ENCODE measurements at places on chromosomes 3 and 15.

DNA sequence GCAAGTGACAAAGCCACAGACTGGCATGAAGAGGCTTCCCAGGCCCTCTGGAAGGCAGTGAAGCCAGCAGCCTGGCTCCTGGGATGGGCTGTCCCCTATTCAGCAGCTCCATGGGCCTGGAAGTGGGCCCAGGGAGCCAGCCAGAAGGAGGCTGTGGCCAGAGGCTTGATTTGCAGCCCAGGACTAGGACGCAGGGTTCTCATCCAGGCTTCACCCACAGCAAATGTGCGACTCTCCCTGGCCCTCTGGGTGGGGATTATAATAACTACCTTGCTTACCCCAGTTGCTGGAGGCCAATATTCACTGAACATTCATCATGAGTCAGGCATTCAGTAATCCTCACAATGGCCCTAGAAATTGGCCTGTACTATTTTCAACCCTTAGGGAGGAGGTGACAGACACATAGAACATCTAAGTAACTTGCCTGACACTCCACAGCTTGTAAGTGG is 24.6 kb upstream of the SRP14 start:
- DNase-seq = no peak

GRCh38 chr3:192042116-192042515 is 581.2 kb downstream of the PYDC2 start:
- no peak for DNase-seq

- DNase-seq = no peak
These were observed 30.8 kb downstream of the CCDC13 start for GRCh38 chr3:42742259-42742658.

DNA sequence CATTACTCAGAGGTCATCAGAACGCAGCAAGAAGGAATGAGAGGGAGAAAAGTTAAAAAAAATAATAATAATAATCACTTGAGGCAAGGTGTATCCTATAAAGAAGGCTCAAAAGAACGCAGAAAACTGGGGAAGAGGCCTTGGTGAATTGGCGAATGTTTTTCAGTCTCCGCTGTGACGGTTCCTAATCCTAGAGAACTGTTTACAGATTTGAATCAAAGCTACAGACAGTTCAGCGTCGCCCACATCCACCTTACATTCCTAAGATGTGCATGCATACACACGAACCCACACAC is 634 bp downstream of the ZMAT3 start:
- DNase-seq = no peak

DNA sequence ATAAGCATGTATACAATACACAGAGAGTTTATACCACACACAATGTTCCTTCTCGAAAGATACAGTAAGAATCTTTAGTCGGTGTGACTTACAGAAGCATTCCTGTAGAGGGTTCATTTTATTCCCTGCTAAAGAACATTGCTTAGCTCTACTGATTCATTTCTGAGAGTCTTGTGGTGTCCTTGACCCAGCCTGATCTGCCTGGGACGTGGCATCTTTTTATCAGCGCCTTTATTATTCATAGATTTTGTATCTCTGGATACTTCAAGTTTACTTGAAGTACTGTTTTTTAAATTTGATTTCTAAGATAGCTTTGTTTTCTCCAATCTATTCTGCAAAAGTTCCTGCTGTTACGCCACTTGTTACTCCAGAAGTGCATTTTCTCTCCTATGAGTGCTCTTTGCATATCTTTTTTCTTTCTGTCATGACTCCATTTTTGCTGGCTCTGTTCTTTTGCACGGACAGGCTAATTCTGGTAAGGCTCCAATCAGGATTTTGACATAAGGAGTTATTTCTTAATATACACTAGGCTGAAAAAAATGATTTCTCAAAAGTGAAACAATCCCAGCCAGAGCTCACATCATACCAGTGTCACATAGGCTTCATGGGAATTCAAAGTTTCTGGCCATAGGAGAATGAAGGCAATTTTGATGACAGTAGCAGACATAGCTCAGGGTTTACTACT is 114.5 kb upstream of the TNIK start:
- DNase-seq = no peak

DNA sequence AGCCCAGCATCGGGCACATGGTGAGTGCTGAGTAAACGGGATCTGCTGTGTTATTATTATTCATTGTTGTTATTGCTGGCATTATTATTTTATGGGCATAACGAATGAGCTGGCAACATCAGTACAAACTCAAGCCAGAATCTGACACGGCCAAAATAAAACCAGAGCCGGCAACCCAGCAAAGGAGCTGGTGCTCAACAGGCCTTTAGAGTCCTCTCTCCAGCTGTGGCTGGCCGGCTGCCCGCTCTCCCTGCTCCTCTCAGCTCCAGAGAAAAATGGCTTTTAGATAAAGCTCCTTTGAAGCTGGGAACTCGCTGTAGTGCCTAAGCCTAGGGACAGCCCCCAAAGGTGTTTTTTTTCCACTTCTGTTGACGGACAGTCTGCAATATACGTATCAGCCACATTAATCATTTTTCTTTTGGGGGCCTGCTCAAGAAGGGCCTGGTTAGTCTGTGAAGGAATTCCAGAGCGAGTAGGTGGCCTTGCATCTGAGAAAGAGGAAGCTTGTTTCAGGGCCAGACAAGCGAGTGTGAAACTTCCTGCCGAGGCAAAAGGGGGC is 193.9 kb upstream of the UBE2E1 start:
- peak; percentile 78 for DNase-seq

- DNase-seq = no peak
These were observed 1.0 kb upstream of the PRTG start for GRCh38 chr15:55743729-55744655.

DNA sequence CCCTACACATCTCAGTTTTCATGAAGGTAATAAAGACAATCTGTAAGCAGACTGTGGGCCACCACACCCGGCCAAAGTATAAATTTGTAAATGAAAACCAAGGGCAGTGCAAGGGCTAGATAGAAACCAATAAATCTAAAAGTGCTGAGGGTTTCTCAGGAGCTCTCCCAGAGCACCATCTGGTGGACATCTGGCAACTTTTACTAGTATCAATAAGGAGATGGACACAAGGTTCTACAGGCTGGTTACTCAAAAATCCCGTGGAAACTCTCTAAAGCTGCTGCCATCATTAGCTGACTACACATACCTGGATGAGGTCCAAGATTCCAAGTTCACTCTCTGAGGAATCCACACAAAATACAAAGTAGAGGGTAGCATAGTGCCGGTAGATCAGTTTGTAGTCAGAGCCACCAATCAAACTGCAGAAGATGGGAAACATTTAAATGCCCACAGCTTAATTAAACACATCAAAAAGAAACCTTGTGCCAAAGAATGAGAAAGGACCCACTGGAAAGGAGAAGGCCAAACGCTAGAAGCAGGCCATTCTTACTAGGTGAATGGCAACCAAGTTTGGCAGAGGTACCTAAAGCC is 5.5 kb downstream of the AP3S2 start:
- no peak for DNase-seq

DNA sequence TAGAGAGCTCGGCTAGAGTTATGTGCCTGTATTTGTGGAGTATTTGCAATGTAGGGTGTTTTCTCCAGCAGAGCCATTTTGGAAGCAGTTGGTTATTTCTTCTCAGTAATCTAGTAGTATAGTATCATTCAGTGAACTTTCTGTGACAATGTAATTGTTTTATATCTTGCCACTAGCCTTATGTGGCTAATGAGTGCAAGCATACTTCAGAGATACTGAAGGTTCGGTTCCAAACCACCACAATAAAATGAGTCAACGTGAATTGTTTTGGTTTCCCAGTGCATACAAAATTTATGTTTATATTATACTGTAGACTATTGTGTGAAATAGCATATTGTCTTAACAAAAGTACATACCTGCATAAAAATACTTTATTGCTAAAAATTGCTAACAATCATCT is 286.9 kb upstream of the TBL1XR1 start:
- no peak for DNase-seq

DNA sequence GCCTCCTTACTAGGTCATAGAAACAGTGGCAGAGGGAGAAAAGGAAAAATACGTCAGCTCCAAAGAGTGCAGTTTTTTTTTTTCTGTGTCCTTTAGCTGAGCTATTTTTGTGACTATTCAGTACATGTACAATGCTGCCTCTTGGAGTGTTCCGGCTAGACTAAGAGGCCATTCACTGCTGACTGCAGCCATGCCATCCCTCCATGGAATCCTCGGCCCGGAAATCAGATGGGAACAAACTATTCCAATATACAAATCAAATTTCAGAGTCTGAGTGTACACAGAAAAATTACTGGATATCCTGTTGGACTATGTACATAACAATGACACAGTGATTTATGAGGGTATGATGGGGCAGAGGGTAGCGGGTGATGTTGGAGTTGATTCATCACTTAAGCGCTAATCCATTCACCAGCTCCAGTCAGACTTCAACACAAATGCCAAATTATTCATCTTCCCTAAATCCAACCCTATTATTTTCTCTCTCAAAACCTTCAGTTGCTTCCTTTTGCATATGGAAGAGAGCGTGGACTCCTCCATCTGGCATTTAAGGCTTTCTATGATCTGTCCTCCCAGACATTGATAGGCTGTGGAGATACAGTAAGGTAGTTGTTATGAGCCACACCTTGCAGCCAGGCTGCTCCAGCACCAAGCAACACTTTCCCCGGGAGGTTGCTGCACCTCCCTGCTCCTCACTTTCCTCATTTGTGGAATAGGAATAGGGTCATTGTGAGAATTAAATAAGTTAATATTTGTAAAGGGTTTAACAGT is 109.1 kb downstream of the LPP start:
- DNase-seq = no peak

DNA sequence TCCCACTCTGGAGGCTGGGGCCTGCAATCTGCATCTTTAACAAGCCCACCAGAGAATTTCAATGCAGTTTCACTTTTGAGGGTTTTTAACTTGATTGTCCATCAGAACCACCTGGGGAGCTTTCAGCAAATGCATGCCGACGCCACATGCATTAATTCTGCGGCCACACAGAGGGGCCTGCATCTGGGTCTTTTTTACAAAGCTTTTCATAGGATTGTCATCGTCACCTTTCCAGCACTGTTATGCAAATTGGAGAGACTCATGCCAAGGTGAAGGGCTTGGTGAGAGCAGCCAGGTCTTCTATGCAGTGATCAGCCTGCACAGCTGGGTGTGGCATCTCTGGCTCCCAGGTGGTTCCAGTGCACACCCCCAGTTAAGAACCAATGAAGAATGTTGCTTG is 143.0 kb upstream of the CTDSPL start:
- no peak for DNase-seq

GRCh38 chr3:171687064-171687463 is 123.2 kb downstream of the PLD1 start:
- no peak for DNase-seq

DNA sequence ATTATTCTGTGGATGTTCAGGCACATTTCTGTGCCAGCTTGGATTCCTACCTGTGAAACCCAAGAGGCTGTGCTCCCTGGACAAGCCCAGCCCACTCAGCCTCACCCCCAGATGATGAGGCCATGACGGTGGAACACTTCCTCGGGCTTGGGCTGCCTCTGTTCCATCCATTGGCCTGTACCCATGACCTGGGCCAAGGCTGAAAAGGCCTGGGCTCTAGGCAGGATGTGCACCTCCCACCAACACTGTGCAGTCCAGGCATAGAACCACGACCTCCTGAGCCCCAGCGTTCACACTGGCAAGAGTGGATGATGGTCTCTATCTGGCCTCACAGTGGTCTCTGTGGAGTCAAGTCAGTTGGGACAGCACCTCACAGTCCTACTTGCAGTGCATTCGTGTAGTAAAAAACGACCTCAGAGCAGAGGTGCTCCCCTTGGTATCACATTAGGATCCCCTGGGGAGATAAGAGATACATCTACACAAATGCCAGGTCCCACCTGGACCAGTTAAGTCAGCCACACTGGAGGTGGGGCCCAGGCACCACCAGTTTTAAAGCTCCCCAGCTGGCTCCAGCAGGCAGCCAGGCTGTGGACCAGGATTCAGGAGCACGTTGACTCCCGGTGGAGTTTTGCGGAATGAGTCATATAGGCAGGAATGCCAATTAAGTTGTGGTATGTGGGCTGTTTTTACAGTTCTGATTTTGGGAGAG is 39.0 kb upstream of the IGF1R start:
- no peak for DNase-seq

DNA sequence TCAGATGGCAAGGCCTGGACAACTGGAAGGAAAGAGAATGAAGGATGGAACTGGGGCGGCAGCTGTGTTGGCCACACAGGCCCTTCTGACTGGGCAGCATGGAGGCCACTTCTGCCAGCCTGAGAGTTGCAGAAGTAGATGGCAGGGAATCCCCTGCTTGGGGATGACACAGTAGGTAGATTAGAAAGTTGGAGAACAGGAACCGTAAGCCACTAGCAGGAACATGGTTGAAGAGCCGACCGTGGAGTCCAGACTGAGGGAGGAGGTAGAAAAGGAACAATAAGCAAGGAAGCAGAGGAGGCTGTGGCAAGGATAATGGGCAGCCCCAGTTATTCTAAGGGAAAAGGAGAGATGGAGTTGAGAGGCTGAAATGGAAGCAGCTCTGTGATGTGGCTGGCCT is 26.4 kb upstream of the ZNF774 start:
- no peak for DNase-seq

GRCh38 chr3:100023150-100023549 is 91.2 kb downstream of the FILIP1L start:
- DNase-seq = no peak

GRCh38 chr3:15180042-15180611 is 25.9 kb upstream of the CAPN7 start:
- DNase-seq = no peak

GRCh38 chr3:106206613-106207012 is 337.8 kb upstream of the CBLB start:
- DNase-seq = no peak

- DNase-seq = no peak
These were observed 137.4 kb downstream of the CMSS1 start for GRCh38 chr3:99954914-99955644.

GRCh38 chr15:48176112-48176511 is 2.0 kb downstream of the MYEF2 start:
- no peak for DNase-seq

DNA sequence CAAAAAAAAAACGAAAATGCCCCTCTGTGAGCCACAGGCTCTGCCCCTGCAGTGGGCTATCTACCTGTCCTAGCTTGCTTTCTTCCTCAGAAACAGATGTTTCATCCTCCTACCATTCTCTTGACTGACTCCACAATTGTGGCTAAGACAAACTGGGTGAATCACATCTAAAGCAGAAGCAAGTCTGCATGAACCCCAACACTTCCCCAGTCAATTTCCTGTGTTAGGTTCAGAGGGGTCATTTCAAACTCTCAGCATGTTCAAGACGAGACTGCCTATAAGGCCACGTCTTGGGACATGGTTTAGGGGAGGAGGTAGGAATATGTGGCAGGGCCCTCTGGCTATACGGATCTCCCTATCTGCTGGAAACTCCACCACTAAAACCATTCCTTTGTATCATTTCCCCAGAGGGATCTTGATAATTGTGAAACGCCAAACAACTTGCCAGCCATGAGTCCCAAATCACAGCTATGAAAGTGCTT is 28.6 kb upstream of the ANKDD1A start:
- no peak for DNase-seq

Measured in upper lobe of right lung (tissue), 1 donor.